ENCODE measurements at places on chromosomes 6 and 20.
A peak's percentile ranks its signal among the peaks of the same experiment; 100 is the strongest.

GRCh38 chr20:56554869-56555268, 21.8 kb downstream of the FAM209B start:
- no peak for DNase-seq

GRCh38 chr20:62318400-62319345, 15.9 kb downstream of the ADRM1 start:
- DNase-seq: no peak

DNA sequence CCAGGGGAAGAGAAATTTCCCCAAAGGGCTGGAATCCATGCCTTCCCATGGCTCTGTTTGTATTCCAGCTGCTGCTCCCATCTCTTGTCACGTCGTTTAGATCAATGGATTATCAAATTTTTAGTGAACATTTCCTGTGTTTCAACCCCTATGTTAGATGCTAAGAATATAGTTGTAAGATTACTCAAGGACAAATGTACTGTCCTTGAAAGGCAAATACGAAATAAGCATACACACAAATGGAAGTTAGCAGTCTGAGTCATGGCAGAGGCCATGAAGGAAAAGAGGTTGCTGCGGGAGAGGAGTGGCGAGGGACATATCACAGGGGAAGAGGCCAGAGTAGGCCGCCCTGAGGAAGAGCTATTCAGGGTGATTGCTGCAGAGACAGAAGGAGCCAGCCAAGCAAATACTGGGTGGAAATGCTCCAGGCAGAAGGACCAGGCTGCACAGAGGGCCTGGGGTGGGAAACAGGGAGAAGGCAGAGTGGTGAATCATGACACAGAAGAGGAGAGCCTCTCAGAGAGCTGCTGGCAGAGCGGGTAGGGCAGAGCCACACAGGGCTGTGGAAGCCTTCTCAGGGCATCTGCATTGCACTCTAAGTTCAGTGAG, 219.2 kb upstream of the LRFN2 start:
- no peak for DNase-seq

DNA sequence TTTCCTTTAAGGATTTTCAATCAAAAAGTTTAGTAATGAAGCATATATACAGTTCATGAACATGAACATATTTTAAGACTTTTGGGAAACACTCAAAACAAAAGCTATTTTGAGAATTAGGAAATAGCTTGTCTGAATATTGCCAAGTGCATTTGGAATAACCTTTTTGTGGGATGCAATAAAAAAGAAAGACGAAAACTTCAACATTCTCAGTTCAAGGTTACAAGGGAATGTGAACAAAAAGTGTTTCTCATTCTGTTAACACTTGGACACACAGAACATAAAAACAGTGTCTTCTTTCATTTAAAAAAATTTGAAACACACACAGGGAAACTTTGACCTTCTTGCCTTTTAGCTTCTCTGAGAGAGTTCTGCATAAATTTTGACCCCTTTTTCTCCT, 72.7 kb upstream of the TCF21 start:
- no peak for DNase-seq

GRCh38 chr6:52394251-52394666, 25.9 kb upstream of the EFHC1 start:
- DNase-seq: no peak

DNA sequence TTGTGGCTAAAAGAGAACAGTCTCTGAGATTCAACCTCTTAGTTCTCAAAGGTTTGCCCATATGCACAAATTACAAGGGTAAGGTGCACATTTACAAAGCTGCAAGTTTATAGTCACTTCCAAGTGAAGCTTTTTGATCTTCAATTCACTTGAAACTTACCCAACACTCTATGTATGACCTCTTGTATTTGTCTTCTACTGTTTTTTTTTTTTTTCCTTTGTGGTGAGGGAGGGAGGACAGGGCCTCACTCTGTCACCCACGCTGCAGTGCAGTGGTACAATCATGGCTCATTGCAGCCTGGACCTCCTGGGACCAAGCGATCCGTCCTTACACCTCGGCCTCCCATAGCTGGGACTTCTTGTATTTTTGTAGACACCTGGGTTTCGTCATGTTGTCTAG, 4.5 kb upstream of the FOXO3 start:
- DNase-seq: no peak

- DNase-seq: no peak
Measured at GRCh38 chr6:136415351-136416007, 125.8 kb upstream of the BCLAF1 start.

DNA sequence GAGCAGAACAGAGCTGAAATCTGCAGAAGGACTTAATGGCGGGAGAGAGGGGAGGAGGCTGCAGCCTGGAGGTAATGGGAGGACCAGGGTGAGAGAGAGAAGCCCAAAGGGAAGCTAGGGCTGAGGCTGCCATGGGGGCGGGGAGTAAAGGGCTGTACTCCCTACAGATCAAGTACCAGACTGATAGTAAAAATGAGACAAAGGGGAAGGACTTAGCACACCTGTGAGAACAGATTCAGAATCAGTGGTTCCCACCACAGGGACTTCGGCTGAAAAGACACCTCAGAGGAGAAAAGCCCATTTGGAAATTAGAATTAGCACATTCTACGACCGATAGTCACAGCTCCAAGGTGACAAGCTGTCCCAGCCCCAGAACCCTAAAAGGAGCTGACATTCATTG, 6.4 kb upstream of the TBXT start:
- no peak for DNase-seq

GRCh38 chr6:128252341-128253176, 267.8 kb downstream of the PTPRK start:
- DNase-seq: no peak

- peak; percentile 72 for DNase-seq
Measured at GRCh38 chr6:35804996-35805736, at the start of gene LHFPL5. Gene LHFPL5 (plus strand): TSS chr6:35805352. CDS start chr6:35805671, 319 bp downstream.

DNA sequence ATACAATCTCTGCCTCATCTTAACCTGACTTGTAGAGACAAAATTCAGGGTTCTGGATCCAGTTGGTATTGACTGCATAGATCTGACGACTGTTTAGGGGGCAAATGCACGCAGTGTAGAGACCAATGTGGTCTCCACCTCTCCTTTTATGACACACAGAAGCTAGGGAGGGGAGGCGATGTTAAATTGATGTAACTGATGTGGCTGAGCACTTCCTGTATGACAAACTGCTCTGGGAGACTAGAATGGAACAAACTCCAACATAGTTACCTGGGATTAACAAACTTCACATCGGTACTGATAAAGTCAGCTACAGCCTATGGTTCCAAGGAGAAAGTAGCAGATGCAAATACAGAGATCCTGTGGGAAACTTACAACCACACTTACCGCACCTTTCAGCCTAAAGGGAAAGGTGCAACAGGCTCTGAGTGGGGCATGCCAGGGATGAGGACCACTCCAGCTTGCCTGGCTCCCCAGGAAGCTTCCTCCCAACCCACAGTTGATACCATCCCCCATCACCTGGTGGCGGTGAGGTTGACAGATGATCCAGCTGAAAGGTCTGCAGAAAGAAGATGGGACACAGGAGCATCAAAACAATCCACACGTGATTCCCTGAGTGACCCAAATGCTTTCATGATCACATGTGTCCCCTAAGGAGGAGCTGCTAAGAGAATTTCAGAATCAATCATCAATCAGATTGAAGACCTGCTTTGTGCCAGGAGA, 60.6 kb upstream of the MRPS10 start:
- no peak for DNase-seq

GRCh38 chr6:3426927-3427686, 29.7 kb downstream of the SLC22A23 start:
- DNase-seq: no peak

- DNase-seq: no peak
Measured at GRCh38 chr20:19758133-19758500, at the start of gene RIN2. Gene RIN2 (plus strand): TSS chr20:19758258. CDS start chr20:19889602, 131,344 bp downstream.

DNA sequence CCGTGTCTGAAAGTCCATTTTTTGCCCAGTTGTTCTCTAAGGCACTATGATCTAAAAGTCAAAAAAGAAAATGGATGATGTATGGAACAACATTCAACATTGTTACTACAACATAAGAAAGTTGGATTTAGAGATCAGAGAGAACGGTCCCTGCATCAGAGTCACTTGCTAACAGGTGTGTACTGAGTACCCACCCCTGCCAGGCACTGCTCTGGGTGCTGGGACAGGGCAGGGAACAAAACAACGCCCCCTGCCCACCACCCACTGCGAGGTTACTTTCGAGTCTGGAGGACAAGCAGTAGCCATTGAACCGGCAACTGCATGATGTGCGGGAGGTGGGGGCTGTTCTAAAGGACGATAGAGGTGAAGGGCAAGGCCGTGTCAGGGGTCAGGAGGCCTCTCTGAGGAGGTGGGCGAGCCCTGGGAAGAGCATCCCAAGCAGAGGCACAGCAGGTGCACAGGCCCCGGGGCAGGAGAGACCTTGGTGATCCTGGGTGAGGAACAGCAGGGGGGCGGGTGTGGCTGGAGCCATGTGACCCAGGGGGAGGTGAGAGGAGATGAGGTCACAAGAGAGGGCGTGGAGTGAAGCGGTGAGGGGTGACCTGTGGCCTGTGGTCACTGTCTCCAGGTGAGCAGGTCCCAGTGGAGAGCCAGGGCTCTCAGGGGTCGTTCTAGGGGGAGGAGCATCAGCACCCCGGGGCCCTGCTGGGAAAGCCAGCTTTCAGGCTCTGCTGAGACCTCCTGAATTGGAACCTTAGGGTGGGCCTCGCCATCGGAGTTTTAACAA, 197.5 kb upstream of the SULF2 start:
- no peak for DNase-seq

DNA sequence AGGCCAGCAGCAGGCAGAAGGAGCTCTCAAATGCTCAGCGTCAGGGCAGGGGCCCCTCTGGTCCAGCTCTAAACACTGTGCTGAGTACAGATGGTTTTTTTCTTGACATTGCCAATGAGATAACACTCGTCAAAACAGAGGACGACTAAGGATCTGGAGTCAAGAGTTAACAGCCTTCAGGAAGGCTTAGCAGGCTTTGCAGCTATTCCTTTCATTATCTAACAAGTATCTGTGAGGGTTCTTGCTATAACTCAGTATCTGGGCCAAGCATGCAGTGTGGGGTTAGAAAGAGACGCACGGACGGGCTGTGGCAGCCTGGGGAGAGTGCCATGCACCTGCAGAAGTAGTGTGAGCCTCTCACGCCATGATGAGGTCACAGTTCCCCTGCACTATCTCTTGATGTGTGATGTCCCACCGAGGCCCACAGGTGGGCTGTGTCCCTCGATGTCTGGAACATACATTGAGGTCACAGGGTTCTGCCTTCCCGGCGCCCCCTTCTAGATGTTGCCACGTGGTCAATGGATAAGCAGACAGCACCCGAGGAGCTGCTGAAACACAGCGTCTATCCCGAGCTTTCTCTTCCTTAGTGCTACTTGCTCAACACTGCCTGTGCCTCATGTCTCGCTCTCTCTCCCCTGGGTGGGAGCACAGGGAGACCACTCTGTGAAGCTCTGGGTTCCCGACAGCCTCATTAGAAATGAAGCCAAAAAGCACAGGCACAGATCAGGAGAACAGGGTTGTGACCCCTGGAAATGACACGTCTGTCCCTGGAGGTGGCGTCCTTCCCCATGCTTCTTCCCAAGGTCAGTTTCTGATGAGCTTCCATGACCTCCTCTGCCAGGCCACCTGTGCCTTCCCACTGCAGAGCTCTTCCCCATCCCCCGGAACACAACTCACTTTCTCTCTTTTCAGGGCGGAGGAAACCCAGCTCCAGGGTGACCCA, 85.5 kb upstream of the RPS6KA2 start:
- no peak for DNase-seq

DNA sequence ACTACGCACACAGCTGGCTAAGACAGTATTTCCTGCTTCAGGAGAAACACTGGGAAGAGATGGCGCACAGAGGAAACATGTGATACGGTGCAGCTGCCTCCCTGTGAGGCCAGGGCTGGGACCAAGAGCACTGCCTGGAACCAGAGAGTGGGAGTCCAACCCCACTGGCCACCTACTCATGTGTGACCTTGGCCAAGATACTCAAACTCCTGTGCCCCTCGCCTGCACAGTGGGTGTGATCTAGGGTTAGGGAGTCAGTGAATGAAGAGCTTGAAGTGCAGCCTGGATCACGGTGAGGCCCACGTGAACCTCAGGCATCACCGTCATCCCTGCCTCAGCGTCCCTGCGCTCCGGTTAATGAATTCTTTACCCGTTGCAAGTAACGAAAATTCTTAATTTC, 41.7 kb upstream of the MPC1 start:
- DNase-seq: no peak

- peak; percentile 14 for DNase-seq
Measured at GRCh38 chr20:16821211-16822089, 73.3 kb downstream of the OTOR start.

- no peak for DNase-seq
Measured at GRCh38 chr6:46638650-46639049, 14.0 kb downstream of the CYP39A1 start.

GRCh38 chr6:39907871-39908575, 26.2 kb downstream of the MOCS1 start:
- no peak for DNase-seq

GRCh38 chr20:49808753-49809152, 3.9 kb upstream of the SLC9A8 start:
- no peak for DNase-seq

- peak; percentile 66 for DNase-seq
Measured at GRCh38 chr20:45445805-45446562, 23.6 kb upstream of the WFDC2 start.

GRCh38 chr6:85764844-85765243, 122.2 kb upstream of the SYNCRIP start:
- no peak for DNase-seq

GRCh38 chr6:137767911-137768690, 99.0 kb upstream of the TNFAIP3 start:
- no peak for DNase-seq

DNA sequence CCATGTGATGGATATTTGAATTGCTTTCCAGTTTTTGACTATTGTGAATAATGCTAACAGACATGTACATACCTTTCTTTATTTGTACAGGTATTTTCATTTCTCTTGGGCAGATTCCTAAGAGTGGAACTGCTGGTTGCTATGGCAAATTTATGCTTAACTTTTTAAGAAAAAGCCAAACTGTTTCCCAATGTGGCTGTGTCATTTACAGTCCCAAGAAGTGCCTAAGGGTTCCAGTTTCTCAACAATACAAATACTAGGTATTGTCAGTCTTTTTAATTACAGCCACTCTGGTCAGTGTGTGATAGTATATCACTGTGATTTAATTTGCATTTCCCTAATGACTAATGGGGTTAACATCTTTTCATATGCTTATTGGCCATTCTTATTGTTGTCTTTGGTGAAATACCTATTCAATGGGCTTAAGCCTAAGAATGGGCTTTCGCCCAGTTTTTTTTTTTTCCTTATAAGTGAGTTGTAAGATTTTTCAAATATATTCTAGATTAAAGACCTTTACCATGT, 10.3 kb downstream of the REPS1 start:
- DNase-seq: no peak

GRCh38 chr6:32402812-32403211, 4.2 kb downstream of the BTNL2 start:
- no peak for DNase-seq

Measured in neural crest cell (in vitro differentiated cells).